ENCODE measurements at places on chromosomes 7 and 10.

- DNase-seq = no peak
Measured at GRCh38 chr10:10330418-10330817, 687.3 kb upstream of the CELF2 start.

- no peak for DNase-seq
Measured at GRCh38 chr7:151099486-151100211, 13.4 kb downstream of the AGAP3 start.

DNA sequence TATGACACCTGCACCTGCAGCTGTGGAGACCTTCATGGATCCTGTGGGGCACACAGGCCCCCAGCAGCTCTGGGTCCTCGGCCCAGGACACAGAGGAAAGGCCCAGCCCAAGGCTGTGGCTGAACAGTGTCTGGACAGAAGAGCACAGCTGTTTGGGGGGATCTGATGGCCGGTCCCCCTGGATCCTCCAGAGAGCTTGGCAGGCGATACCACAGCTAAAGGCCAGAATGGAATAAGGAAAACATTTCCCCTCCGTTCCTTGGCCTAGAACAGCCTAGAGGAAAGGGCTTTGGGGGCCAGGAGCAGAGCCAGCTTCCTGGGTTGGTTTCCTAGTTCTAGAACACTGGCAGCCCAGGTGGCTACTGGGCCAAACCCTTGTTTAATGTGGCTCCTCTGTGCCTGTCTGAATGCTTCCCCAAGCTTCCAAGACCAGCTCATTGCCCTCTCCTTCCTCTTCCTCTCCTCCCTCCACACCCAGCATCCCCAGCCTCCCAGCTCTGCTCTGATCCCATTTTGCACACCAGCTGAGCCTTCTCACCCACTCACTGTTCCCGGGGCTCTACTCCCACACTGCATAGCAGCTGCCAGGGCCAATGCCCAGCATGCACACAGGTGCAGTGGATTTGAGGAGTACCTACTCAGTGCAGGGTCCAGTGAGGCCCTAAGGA, 46.9 kb downstream of the GPAM start:
- no peak for DNase-seq

GRCh38 chr10:3676564-3676963, 108.4 kb downstream of the KLF6 start:
- no peak for DNase-seq

DNA sequence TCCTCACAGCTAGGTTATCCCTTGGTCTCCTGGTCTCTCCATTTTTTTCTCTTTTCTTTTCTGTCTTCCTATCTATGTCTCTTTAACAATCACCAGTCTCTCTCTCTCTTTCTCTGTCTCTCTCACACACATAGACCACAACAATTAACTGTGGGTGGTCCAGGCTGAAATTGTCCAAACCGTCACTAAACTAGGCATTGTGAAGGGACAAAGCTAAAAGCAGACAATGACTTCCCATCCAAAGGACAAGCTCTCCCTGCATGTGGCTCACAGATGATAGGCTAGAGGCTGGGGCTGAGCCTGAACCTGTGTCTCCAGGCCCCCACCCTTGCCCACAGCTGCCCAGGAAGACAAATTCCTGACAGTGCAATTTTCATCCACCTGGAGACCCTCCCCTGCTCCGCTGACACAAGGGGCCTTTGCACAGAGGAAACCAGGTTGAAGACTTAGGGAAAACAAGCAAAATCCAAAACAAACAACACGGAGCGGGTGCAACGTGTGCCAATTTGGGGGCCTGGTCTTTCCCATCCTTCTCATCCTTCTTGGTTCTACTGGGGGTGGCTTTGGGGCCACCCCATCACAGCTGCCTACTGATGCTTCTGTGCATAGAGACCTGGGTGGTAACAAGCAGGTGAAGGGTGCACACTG, 755.4 kb downstream of the GRID1 start:
- DNase-seq = no peak

GRCh38 chr7:153887749-153888569, 164.2 kb upstream of the DPP6 start:
- DNase-seq = no peak

- DNase-seq = no peak
Measured at GRCh38 chr7:40885503-40885902, 750.7 kb downstream of the SUGCT start.

DNA sequence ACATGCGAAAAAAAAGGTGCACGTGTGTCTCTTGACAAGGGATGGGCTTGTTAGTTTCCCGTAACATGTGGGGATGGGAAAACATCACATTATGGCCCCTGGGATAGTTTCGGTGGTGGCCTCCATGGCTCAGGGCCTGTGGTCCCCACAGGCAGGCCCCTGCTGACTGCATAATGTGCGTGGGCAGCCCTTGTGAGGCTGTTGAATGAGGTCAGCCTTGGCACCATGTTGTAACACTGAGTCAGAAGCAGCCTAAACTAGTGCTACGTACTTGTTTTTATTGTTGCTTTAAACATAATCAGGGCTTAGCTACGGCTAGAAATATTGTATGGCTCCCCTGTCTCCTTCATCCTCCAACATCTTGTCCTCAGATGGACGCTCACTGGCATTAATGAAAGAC, 80.6 kb downstream of the BEND7 start:
- DNase-seq = no peak

GRCh38 chr7:28773423-28774145, 184.5 kb downstream of the TRIL start:
- DNase-seq = no peak

GRCh38 chr7:96418581-96418980, 96.7 kb upstream of the SLC25A13 start:
- DNase-seq = no peak

DNA sequence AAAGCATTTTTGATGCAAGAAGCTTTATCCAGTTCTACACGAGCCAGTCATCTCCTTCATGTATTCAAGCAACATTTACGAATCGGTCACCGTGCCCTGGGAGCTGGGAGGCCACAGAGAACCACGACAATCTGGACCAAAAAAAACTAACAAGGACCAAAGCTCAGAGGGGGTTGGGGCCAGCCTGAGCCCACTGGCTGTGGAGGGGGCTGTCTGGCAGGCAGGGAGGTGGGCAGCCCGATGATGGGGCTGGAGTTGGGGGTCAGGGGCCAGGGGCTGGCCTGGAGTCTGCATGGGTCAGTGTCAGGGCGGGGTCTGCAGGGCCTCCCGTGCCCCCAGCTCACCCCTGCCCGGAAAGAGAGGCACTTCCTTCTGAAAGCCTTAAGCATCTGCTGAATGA, 12.5 kb upstream of the GRIFIN start:
- no peak for DNase-seq

DNA sequence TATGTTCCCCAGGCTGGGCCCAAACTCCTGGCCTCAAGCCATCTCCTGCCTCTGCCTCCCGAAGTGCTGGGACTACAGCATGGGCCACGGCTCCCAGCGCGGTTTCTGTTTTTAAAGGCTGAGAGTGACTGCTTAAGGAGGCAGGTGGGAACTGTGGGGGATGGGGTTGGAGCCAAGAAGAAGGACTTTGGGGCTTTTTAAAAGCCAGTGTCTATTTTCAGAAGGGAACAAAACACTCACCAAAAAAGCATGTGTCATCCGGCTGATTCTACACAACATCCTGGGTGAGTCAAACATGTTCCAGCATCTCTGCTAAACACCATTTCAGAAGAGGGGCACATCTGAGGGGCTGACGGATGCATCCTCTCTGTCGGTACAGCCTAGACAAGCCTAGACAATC, 824.5 kb downstream of the TYW1 start:
- no peak for DNase-seq

DNA sequence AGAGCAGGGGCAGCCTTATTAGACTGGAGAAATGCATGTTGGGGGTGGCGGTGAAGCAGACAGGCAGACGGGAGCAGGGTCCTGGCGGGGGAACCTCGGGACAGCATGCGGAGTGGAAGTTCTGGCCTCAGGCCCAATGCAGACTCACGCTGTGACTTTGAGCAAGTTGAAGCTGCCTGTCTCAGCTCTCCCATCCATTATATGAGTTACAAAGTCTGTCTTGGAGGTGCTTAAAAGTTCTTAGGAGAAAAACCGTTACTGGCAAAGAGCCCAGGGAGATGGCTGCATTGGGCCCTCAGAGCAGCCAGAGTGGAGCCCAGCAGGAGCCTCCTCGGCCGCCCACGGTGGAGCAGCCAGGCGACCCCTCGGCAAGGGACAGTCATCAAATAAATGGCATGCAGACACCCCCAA, 509.5 kb downstream of the PLXNA4 start:
- no peak for DNase-seq

DNA sequence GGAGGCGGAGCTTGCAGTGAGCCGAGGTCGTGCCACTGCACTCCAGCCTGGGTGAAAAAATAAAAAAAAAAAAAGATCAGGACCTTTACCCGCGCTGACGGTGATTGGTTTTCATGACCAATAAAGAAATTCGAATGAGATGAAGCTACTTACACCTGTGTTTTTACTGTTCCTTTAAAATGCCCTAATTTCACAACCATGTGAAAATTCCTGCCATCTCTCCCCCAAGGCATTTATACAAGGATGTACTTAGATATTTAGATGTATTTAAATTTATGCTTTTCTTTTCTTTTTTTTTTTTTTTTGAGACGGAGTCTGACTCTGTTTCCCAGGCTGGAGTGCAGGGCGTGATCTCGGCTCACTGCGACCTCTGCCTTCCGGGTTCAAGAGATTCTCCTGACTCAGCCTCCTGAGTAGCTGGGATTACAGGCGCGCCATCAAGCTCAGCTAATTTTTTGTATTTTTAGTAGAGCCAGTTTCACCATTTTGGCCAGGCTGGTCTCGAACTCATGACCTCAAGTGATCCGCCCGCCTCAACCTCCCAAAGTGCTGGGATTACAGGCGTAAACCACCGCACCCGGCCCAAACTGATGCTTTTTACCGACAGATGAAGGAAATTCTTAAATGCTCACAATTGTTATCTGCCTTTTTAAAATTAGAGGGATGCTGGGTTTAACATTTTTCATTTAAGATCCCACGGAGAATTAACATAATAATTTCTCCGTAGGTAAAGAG, 3.1 kb upstream of the PHYH start:
- no peak for DNase-seq

DNA sequence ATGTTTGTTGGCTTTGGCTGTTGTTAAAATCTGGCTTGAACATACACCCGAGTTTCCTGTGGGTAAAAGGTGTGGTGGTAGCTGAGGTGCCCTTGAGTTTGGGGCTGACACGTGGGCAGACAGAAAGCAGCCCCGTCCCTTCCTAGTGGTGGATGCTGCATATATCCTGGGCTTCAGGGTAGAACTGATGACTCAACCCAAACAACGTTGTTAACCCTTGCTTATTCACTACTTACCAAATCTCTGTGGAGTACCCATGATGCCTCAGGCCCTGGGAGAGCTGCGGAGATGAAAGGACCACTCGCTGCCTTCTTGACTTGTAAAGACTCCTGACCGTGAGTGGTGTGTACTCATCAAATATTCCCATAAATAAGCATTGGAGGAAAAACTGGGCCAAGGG, 245.1 kb downstream of the RAB11FIP2 start:
- DNase-seq = no peak

- DNase-seq = no peak
Measured at GRCh38 chr7:106031300-106032035, 68.4 kb downstream of the CDHR3 start.

DNA sequence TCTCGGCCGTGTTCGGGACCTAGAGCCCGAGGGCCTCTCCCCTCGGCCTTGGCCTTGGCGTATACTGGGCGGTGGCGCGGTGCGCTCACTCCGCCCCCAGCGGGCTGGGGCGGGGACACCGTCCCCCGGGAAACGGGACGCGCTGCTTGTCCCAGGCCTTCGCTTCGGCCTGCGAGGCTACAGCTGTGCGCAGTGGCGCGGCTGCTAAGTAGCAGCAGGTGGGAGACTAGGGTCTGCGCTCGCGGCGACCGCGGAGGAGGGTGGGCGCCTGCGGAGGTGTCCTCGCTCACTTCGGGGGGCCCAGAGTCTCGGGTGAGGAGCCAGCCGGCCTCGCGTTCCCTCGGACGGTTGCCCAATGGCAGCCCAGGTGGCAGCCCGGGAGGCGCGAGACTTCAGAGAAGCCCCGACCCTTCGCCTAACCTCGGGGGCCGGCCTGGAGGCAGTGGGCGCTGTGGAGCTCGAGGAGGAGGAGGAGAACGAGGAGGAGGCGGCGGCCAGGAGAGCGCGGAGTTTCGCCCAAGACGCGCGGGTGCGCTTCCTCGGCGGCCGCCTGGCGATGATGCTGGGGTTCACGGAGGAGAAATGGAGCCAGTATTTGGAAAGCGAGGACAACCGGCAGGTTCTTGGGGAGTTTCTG, at the start of gene DNAH11:
DNAH11 (plus strand) TSS at position 149 of the 637 bp plus-strand sequence; CDS start at position 356, 207 bp downstream.
- DNase-seq = no peak

DNA sequence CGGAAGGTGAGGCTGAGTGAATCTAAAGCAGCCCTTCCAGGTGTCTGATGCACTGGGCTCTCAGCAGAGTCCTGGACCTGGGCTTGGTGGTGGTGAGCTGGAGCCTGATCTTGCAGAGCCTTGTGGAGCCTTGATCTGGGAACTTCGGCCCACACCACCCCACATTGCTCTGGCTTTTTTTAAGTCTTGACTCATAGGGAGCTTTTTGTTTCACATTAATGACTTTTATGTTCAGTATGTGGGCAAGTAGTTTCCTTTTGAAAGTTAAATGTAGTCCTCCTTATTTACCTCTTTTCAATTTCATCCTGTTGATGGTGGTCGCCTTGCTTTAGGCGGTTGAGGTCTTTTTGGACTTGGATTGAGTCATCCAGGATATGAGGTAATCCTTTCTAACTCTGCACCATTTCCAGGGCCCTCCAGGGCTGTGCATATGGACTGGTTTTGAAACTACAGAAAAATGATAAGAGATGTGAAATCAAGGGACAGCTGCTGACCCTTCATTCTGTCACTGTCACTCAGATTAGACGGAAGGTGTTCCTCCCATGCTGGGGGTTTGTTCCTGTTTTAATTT, 2.9 kb upstream of the NRAP start:
- DNase-seq = no peak

- no peak for DNase-seq
Measured at GRCh38 chr7:85019778-85020177, 167.1 kb downstream of the SEMA3D start.

DNA sequence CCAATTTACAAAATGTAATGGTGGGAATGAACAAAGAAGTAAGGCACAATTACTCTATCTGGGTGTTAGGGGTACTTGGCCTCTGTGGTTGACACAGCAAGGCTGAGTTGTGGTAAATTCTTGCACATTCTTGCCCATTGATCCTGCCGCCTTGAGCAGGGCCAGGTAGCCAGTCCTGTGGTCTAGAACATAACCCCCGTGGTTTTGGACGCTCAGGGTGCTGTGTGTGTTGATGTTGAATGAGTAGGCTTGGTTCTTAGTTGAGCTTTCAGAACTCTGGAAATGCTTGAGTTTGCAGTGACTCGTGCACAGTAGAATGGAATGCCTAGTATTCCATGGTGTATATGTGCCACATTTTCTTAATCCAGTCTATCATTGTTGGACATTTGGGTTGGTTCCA, 42.3 kb upstream of the CDHR3 start:
- DNase-seq = no peak

All from activated CD4-positive, CD25-positive, alpha-beta regulatory T cell treated with anti-CD3 and anti-CD28 coated beads, Interleukin-2, amount 50 U/mL, for 16 hours (primary cell).